ENCODE measurements at places on chromosomes 13 and 19.

DNA sequence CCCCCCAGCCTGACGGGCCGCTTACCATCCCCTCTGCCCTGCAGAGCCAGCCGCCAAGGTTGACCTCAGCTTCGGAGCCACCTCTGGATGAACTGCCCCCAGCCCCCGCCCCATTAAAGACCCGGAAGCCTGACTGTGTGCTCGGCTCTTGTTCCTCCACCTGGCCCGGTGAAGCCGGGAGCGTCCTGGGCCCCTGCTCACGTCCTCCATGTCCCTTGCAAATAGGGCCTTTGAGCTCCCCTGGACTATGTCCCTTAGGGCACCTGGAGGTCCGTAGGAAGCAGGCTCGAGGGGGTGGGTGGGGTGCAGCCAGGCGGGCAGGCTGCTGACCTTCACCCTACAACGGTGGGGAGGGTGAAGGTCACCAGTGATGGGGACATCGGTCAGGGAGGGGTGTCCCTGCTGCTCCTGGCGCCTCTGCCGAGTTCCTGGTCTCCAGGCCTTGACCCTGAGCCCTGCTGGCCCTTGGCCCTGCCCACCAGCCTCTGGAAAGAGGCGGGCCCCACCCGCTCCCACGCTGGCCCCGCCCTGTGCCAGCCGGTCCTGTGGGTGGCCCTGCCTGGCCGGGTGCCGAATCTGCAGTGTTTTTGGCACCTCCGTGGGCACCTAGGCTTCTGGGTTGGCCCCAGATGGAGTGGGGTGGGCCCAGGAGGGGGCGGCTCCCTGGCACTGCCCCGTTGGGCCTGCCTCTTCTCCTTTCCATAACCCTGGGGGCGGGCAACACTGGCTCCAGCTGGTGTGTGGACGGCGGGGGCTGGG lies 3.3 kb downstream of the ATP5F1D start:
- peak; percentile 83 for DNase-seq

- no peak for DNase-seq
Observed at GRCh38 chr19:43610493-43610892, 1.4 kb upstream of the SRRM5 start.

DNA sequence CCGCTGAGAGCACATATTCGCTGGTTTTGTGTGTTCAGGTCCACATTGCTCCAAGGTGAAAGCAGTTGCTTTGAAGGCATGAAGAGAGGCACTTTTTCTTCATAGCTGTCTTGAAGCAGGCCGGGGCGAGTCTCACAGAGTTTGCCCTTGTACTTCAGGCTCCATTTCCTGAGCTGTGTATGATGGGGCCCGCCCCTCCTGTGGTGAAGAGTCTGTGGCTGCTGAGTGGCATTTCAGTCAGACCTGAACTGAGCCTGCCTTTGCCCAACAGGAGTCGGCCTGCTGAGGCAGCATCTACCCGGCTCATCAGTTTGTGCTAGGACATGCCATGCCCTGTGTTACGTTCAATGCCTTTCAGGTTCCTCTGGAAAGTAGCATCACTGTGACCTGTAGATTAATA lies 44.4 kb upstream of the C1QTNF9 start:
- DNase-seq, result no peak

- DNase-seq, result peak; percentile 53
Observed at GRCh38 chr19:15331419-15332310, 674 bp downstream of the BRD4 start.

DNA sequence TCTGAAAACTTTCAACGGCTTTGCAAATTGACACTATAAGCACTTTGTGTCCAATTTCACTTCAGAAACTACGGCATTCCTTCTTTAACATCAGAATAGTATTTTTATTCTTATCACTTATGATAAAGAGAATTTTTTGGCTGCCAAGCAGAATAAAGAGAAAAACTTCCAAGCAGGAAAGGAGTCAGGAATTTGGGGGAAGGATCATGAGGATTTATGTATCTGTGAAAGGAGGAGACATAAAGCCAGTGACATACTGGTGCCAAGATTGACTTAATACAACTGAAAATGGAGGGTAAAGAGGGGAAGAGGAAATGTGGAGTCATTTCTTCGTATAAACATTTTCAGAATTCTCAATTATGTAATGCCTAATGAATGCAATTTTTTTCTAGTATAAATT lies 94.7 kb downstream of the RBM26 start:
- no peak for DNase-seq

GRCh38 chr19:45554481-45554880 lies 30.1 kb downstream of the OPA3 start:
- no peak for DNase-seq

Measured in inflammatory macrophage (primary cell).